ENCODE measurements at places on chromosomes 7 and 10. TPM values are rescaled to one million over a fixed set of nuclear protein-coding genes. Genes with fewer than 3 reads are reported as not detected.

DNA sequence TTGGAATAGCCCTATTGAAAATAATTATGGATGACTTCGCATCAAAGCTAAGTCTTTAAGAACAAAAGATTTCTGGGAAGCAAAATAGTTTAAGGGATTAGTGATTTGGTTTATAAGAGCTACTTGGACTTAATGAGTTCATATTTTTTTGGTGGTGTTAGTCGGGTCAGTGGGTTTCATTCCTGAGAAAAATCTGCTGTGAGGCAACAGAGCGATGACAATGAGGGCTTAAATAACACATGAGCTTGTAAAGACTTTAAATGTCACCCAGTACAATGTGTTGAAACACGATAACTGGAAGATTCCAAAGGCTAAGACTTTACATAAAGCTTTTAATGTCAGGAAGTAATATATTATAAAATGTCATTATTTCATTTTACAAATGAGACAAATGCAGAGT lies 178.8 kb downstream of the ARL4A start:
- no peak overlapping the region for H3K4me3 ChIP-seq
- H3K27ac ChIP-seq = no peak overlapping the region
- no peaks in the 10 kb centered on the region for H3K4me1 ChIP-seq
- DNase-seq = no peak
- H3K27me3 ChIP-seq = no peaks in the 10 kb centered on the region
- H3K36me3 ChIP-seq = no peaks in the 10 kb centered on the region

DNA sequence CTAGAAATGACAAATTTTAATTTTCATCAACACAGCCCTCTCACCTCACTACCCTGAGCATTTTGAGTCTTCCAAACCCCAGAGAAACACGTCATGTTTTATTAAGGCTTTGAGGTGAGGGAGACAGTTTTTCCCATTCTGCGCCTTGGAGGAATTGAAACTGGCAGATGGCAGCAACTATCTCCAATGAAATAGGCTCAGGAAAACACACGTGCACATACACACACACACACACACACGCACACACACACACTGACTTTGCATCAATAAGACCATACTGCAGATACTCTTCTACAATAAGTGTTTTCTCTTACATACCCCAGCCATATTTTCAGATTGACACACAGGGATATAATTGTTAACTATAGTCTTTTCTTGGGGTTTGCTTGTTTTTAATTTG lies 3.2 kb upstream of the SFTPA2 start:
- no peak overlapping the region for H3K4me3 ChIP-seq
- no peak for DNase-seq
- no peaks in the 10 kb centered on the region for H3K4me1 ChIP-seq
- no peaks in the 10 kb centered on the region for H3K36me3 ChIP-seq
- no peaks in the 10 kb centered on the region for H3K27me3 ChIP-seq
- H3K27ac ChIP-seq = no peak overlapping the region

GRCh38 chr7:45650404-45651394 lies 76.5 kb downstream of the ADCY1 start:
- H3K27me3 ChIP-seq = no peaks in the 10 kb centered on the region
- H3K4me3 ChIP-seq = no peak overlapping the region
- H3K4me1 ChIP-seq = no peaks in the 10 kb centered on the region
- no peaks in the 10 kb centered on the region for H3K36me3 ChIP-seq
- no peak overlapping the region for H3K27ac ChIP-seq

- no peak overlapping the region for H3K4me3 ChIP-seq
- DNase-seq = no peak
- no peak overlapping the region for H3K27ac ChIP-seq
- no peaks in the 10 kb centered on the region for H3K4me1 ChIP-seq
Measured at GRCh38 chr7:71343039-71343438, 211.1 kb downstream of the GALNT17 start.

DNA sequence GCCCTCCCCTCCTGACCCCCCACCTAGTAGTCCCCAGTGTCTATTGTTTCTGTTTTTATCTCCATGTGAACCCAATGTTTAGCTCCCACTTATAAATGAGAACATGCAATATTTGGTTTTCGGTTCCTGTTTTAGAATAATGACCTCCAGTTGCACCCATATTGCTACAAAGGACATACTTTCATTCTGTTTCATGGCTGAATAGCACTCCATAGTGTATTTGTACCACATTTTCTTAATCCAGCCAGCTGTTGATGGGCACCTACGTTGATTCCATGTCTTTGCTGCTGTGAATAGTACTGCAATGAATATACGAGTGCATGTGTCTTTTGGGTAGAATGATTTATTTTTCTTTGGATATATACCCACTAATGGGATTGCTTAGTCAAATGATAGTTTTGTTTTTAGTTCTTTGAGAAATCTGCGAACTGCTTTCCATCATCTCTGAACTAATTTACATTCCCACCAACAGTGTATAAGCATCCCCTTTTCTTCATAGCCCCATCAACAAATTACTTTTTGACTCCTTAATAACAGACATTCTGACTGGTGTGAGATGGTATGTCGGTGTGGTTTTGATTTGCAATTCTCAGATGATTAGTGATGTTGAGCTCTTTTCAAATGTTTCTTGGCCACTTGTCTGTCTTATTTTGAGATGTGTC lies 128.4 kb upstream of the PHYHIPL start:
- no peaks in the 10 kb centered on the region for H3K36me3 ChIP-seq
- H3K4me3 ChIP-seq = no peak overlapping the region
- DNase-seq = no peak
- H3K27me3 ChIP-seq = no peaks in the 10 kb centered on the region
- no peak overlapping the region for H3K27ac ChIP-seq

DNA sequence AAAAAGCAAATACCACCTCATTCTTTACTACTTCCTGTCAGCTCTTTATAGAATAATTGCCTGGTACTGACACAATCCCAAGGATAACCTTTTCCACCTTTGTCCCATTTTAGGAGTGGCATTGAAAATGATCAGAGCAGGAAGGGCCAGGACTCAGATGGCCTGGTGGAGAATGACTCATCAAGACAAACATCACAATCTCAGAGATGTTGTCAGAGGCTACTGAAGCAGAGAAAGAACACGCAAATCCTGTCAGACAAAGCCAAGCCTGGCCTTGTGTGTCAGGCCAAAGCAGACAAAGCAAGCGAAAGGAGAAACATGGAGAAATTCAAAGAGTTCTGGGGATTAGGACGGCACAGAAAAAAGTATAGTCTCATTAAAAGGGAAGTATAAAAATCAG lies 40.9 kb downstream of the NSUN6 start:
- H3K4me3 ChIP-seq = no peak overlapping the region
- no peaks in the 10 kb centered on the region for H3K27me3 ChIP-seq
- H3K27ac ChIP-seq = no peak overlapping the region
- no peak for DNase-seq

- H3K27ac ChIP-seq = no peak overlapping the region
- no peaks in the 10 kb centered on the region for H3K4me1 ChIP-seq
- H3K4me3 ChIP-seq = no peak overlapping the region
- H3K27me3 ChIP-seq = no peaks in the 10 kb centered on the region
- no peaks in the 10 kb centered on the region for H3K36me3 ChIP-seq
- DNase-seq = no peak
Measured at GRCh38 chr7:46756256-46756655, 825.7 kb downstream of the TNS3 start.

- H3K36me3 ChIP-seq = no peaks in the 10 kb centered on the region
- H3K4me1 ChIP-seq = no peaks in the 10 kb centered on the region
- no peak overlapping the region for H3K4me3 ChIP-seq
- DNase-seq = peak; percentile 58
- no peaks in the 10 kb centered on the region for H3K27me3 ChIP-seq
Measured at GRCh38 chr10:2329082-2329481, 591.8 kb upstream of the ADARB2 start.

- peak overlapping the region; percentile 44 for H3K27ac ChIP-seq
Measured at GRCh38 chr7:66050337-66050957, 25.2 kb upstream of the ASL start.

DNA sequence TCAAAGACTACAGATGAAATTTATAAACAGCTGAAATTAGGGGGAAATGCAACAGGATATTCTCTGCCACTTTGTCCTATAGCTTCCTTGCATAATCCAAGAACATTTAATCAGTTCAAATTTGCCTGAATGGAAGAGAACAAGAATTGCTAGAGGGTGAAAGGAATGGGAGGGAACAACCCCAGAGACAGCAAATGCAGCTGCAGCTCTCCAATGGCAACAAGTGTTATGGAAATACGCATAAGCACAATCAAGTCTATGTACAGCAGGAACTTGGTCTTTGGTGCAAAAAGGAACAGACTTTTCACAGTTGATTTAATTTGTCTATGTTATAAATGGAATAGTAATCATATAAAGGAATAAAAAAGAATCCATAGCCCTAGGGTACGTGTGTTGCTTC lies 269.0 kb upstream of the ETV1 start:
- H3K27ac ChIP-seq = no peak overlapping the region
- H3K4me3 ChIP-seq = no peak overlapping the region
- no peaks in the 10 kb centered on the region for H3K4me1 ChIP-seq
- no peaks in the 10 kb centered on the region for H3K36me3 ChIP-seq

DNA sequence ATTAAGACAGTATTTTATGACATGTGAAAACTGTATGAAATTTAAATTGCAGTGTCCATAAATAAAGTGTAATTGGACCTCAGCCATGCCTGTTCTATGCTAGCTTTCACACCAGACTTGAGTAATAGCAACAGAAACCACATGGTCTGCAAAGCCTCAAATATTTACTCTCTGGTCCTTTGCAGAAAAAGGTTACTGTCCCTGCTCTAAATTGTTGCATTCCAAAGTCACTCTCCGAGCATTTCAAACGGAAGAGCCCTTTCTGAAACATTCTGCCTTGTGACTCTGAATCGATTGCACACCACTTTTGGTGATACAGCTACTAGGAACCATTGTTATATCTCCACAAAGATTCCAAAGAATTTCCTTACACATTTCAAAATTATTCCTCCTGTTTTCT lies 81.0 kb upstream of the STK17A start:
- H3K4me1 ChIP-seq = peaks cover 5% of the 10 kb centered on the region
- no peak for DNase-seq
- no peaks in the 10 kb centered on the region for H3K27me3 ChIP-seq
- no peak overlapping the region for H3K4me3 ChIP-seq
- H3K36me3 ChIP-seq = no peaks in the 10 kb centered on the region
- no peak overlapping the region for H3K27ac ChIP-seq

DNA sequence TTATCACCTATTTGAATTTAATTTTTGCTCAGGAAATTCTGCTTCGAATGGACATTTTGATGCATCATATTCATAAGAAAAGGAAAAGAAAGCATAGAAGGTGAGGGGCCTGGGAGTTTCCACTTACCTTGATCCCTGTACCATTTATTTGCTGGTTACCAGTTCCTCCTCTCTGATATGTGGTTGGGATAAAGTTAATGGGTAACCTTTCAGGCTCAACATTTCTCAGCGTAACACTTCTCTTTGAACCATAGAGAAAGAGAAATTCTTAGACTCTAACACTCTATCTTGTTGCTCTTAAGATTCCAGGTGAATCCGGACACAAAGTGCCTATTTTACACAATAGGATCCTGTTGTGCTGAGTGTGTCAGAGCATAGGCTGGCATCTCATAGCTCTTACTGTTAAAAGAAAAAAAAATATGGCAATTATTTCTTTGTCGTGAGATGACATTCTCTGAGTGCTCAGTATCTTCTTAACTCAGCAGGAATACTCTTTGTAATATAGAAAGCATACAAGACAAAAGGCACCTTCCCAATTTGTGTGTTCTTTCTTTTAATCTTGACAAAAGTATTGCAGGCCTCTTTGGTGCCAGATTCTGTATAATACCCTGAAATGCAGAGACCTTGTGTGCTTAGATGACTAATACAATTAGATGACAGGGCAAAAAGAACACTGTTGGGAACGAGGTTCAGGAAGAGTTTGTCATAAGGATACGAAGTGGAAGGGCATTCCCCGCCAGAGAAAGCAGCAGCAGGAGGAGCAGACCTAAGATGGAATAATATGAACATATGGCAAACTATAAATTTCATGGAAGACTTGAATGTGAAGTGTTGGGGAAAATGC lies 689.6 kb downstream of the NRG3 start:
- no peak overlapping the region for H3K27ac ChIP-seq
- no peak overlapping the region for H3K4me3 ChIP-seq
- H3K4me1 ChIP-seq = no peaks in the 10 kb centered on the region
- H3K36me3 ChIP-seq = no peaks in the 10 kb centered on the region

DNA sequence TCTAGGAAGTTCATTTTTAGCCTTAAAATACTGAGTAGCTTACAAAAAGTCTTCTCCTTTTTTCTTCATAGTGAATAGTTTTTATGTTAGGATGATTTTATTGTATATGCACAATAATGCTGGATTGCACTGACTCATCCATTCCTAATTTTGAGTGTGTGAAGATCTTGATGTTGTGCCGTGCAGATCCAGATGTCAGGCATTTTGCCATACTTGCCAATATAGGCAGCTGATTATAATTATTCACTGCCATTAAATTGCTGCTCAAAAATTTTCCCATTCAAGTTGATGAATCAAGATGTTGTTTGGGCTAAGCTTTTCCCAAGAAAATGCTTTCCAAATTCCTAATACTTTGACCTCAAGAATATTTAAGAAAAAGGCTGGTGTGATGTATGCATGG lies 218.3 kb downstream of the AHR start:
- H3K4me1 ChIP-seq = peaks cover 12% of the 10 kb centered on the region
- no peak overlapping the region for H3K4me3 ChIP-seq
- H3K27me3 ChIP-seq = no peaks in the 10 kb centered on the region
- no peak for DNase-seq

The ELFN1 gene
- 3.7 TPM for polyA plus RNA-seq

The GPR15LG gene
- polyA plus RNA-seq = not detected

The ARF5 gene
- polyA plus RNA-seq = 212 TPM

The CLRN3 gene
- not detected for polyA plus RNA-seq

The LBX1 gene
- polyA plus RNA-seq = 0.34 TPM

The ANKRD1 gene
- polyA plus RNA-seq = 0.07 TPM
